ENCODE measurements at places on chromosomes 16 and 17.

- no peak for DNase-seq
Observed at GRCh38 chr16:54720259-54720658, 210.4 kb upstream of the IRX5 start.

- no peak for DNase-seq
Observed at GRCh38 chr16:17404941-17405689, 65.6 kb downstream of the XYLT1 start.

GRCh38 chr17:81386141-81386645 lies 9.1 kb upstream of the BAHCC1 start:
- DNase-seq, result no peak

GRCh38 chr17:59829217-59830006 lies 63.3 kb downstream of the TUBD1 start:
- peak; percentile 62 for DNase-seq

GRCh38 chr17:33838281-33838680 lies 416.8 kb upstream of the CCL2 start:
- DNase-seq, result no peak

GRCh38 chr17:77076124-77076830 lies 64.5 kb upstream of the SEC14L1 start:
- no peak for DNase-seq

DNA sequence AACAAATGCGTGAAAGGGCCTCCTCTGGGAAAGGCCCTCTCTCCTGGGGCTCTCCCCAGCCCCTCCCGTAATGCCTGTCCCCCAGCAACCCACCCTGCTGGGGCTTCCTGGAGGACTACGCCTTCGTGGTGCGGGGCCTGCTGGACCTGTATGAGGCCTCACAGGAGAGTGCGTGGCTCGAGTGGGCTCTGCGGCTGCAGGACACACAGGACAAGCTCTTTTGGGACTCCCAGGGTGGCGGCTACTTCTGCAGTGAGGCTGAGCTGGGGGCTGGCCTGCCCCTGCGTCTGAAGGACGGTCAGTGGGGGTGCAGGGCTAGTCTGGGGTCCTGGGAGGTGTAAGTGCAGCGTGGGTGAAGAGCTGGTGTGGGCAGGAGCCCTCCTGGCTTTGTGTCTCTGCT lies 4.9 kb downstream of the SPATA20 start:
- DNase-seq, result no peak

DNA sequence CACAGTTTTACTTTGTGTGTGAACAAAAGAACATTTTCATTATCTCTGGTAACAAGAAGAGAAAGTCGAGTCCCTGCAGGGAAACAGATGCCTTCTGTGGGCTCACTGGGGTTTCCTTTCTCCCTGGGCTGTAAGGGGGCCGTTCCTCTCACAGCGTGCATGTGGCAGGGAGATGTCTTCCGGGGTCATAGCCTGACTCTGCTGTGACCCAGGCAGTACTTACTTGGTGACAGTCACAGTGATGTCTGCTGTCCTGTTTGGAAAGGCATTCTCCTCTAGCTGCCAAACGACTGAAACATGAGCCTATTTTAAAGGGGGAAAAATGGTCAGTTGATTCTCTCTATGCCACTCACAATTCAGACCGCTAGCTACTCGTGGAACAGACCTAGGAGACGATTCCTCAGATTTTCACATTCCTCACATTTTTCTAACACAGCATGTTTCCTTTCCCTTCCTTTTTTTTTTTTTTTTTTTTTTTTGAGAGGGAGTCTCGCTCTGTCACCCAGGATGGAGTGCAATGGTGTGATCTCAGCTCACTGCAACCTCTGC lies 7.3 kb downstream of the HASPIN start:
- DNase-seq, result no peak

- DNase-seq, result no peak
Observed at GRCh38 chr17:29569245-29569950, 897 bp downstream of the TP53I13 start.

DNA sequence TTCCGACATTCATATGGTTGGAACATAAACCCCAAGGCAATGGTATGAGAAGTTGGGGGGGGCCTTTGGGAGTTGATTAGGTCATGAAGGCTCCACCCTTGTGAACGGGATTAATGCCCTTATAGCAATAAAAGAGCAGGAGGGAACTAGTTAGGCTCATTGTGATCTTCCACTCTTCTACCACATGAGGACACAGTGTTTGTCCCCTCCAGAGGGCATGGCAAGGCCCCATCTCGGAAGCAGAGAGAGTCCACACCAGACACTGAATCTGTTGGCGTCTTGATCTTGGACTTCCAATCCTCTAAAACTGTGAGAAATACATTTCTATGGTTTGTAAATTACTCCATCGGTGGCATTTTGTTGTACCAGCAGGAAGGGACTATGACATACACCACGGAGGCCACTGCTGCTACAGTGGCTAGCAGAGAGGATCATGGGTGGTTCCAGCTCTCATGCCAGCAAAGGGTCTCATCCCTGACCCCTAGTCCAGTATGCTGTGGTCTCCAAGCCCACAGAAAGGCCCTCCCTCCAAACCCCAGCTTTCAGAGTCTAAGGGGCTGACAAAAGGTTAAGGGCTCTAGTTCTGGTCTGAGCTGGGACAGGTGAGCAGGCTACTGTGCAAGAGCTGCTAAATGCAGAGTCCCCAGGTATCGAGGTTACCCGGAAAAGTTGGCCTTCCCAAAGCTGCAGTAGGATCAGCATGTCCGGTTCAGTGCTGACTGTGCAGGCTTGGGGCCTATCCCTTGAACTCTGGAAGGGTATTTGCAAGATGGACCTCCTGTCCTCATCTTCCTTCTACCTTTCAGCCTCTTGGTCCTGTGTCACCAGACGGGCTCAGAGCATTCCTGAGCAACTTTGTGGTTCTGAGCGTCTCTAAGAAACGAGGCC lies 12.2 kb downstream of the CCR7 start:
- DNase-seq, result no peak

DNA sequence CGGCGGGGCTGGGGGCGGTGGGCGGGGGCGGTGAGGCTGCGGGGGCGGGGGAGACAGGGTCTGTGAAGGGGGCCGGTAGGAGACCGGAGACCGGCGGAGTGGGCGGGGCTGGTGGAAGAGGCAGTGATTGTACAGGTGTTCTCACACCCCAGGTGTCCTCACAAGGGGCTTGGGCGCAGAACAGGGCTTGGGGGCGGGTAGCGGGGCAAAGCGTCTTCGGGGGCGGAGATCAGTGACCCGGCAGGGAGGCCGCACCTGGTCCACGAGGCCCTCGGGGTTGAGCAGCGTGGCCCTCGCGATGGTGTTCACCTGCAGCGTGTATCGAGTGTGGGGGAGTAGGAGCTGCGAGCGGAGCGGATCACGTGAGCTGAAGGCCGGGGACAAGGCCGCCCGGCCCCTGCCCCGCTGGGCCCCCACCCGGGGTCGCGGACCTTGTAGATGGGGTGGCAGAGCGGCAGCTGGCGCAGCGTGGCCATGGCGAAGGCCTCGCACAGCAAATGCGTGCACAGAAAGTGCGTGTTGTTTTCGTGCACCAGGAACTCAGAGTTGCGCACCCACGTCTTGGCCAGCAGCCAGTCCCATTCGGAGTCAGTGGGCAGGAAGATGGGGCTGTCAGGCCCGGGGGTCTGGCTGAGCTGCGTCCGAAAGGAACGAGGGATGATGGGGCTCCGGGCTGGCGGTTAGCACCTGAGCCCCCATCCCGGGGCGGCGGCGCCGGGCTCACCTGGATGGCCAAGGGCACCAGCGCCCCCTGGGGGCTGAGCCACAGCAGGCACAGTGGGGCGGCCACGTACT lies 8.5 kb downstream of the ALOXE3 start:
- DNase-seq, result peak; percentile 65

- no peak for DNase-seq
Observed at GRCh38 chr16:87098976-87099720, 218.0 kb downstream of the C16orf95 start.

GRCh38 chr16:964356-965035 lies 6.3 kb downstream of the LMF1 start:
- no peak for DNase-seq

DNA sequence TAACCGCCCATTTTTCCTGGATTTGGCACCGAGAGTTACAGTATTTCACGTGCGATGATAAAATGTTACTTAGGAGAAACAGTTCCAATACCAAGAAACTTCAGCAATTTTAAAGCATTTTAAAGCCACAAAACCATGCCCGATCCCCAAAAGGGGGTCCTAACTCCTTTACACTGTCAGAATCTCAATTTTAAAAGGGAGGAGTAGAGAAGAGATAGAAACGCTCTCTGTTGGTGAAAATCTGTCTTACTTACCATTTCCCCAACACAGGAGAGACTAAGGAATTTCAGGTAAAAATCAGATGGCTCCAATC lies 526 bp upstream of the RNASEK start:
- DNase-seq, result no peak

- no peak for DNase-seq
Observed at GRCh38 chr16:48001324-48001895, 154.4 kb downstream of the ABCC12 start.

GRCh38 chr16:76409706-76410105 lies 132.5 kb downstream of the CNTNAP4 start:
- no peak for DNase-seq

GRCh38 chr16:68388124-68388523 lies 60.2 kb downstream of the SMPD3 start:
- DNase-seq, result no peak

DNA sequence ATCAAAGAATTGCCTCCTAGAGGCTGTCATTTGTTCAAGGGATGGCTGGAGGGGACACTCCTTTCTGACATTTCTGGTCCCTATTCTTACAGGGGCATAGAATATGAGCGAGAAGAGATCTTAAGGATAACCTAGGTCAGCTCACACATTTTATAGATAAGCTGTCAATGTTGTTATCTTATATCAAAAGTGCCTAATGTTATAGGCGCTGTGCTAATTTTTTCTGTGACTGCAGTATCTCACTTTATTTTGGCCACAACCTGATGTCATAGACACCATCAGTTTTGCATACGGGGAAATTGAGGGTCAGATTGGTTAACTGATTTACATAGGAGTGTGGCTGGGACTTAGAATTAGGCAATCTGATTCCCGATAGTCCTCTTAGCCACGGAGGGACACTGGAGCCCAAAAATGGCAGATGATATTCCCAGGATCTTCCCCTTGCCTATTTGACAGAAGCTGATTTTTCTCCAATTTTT lies 1.2 kb downstream of the CPD start:
- no peak for DNase-seq
